Myocyte (in vitro differentiated cells): ENCODE measurements at places on chromosomes 12 and 14.
A peak's percentile ranks its signal among the peaks of the same experiment; 100 is the strongest.

DNA sequence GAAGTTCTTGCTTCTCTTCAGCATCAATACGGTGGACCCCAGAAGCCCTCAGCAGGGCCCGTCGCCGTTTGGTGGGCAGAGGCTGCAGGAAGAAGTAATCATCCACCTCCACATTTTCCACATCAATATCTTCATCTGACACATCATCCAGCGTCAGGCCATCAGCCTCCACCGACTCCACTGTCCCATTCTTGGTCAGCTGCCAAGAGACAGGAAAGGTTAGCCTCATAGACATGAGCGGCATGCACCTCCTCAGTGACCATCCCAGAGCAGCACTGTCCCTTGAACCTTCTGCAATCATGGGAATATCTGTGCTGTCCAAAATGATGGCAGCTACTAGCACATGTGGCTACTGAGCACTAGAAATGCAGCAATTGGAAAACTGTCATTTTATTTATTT lies 15.6 kb downstream of the CSRNP2 start:
- DNase-seq: no peak

GRCh38 chr14:23457587-23458445 lies 11.7 kb upstream of the NGDN start:
- no peak for DNase-seq

DNA sequence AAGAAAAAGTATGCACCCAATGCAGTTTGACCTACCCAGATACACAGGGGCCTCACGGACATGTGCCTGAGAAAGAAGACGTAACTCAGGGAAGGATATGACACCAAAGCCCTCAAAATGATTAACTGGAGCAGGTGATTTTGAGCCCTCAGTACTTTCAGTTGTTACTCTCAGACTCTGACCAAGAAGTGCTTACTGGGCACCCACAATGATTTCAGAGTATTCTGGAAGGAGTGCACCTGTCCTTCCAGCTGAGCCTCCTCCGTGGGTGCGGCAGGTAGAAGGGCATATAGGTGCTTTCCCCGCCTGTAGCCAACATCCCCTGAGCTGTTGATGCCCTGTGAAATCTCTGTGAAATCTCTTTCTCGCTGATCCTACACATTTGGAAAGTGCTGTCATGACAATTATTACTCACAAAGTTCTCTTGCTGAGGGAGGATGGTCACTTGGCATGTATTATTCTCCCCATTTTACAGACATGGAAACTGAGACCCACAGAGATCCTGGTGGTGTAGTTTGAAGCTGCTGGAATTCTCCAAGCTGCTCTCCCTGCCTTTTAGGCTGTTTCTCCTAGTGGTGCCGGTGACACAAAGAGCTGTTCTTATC lies 154.3 kb upstream of the CCND2 start:
- peak; percentile 70 for DNase-seq

GRCh38 chr14:32296366-32296765 lies 32.7 kb upstream of the AKAP6 start:
- DNase-seq: no peak

DNA sequence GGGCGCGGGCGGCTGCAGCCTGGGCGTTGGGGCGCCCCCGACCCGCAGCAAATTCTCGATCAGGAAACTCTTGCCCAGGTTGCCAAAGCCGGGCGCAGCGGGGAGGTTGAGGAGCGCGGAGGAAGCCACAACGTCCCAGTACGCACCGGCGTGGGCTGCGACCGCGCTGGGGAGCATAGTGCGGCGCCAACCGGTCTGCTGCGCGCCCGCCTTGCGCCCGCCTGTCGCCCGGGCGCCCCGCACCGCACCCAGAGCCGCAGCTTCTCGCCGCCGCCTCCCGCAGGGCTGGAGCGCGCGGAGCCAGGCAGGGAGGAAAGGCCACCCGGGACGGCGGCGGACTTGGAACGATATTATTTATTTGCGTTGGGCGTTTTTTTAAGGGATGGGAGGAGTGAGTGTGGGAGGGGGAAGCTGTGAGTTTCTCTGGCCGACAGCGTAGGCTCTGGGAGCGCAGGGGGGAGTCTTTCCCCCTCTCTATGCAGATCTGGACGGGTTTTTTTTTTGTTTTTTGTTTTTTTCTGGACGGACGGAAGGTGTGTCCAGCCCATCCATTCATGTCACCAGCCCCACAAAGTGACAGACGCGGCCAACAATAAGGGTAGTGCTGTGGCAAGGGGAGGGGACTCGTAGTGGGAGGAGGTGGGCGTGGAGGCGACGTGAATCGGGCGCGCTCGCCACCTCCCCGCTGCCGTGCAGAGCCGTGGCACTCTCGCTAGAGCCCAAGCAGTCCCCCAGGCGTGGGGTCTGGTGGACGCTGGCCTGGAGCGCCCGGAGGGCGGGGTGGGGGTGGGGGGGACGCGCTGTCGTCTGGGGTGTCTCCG lies at the start of gene DBX2:
Gene DBX2, minus strand, starts transcription at position 349 of the 821 bp plus-strand sequence. Its CDS starts 172 bp downstream, at position 177.
- DNase-seq: no peak

GRCh38 chr14:70354204-70354603 lies 5.3 kb downstream of the COX16 start:
- no peak for DNase-seq

- peak; percentile 8 for DNase-seq
These were observed 162.1 kb downstream of the ADCK1 start for GRCh38 chr14:77961847-77962580.

- DNase-seq: no peak
These were observed 583 bp downstream of the FAM186B start for GRCh38 chr12:49604856-49605255.

- no peak for DNase-seq
These were observed 1.6 kb downstream of the ANKRD33 start for GRCh38 chr12:51889216-51890132.

- peak; percentile 74 for DNase-seq
These were observed 52.6 kb downstream of the IFT81 start for GRCh38 chr12:110176745-110177144.

DNA sequence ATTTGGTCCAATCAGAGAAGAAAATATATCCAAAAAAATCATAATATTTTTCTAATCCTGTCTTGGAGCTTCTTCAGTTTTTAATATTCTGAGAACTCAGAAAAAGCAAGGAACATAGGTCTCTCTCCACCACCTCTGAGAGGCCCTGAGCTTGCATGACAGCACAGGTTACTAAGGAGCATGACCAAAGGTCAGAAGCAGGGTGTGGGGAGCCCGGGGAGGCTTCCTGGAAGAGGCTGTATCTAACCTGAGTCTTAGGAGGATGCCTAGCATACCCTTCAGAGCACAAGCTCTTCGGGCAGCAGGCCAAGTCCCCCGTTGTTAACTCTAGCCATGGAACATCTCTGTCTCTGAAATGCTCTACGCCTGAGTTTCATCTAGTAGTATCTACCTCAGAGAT lies 15.7 kb upstream of the STON2 start:
- no peak for DNase-seq

- DNase-seq: peak; percentile 6
These were observed 226.4 kb upstream of the CAND1 start for GRCh38 chr12:67042697-67043131.

- no peak for DNase-seq
These were observed 618.4 kb downstream of the SLC6A15 start for GRCh38 chr12:84294246-84294645.

DNA sequence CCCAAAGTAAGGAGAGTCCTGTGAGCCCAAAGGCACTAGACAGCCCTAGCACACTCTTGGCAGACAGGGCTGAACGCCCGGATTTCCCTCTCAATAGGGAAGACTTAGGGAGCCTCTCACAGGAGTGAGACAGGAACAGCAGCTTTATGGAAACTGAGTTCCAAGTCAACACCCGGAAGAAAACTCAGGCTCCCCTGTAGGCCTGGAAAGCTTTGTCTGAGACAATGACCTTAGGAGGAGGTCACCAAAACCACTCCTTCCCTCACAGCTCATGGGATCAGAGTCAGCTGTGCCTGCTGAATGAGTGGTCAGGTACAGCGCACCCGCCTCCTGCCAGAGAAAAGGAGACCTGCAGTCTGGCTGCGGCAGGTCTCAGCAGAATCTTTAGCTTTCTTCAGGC lies 229.5 kb downstream of the CACNA1C start:
- DNase-seq: no peak

DNA sequence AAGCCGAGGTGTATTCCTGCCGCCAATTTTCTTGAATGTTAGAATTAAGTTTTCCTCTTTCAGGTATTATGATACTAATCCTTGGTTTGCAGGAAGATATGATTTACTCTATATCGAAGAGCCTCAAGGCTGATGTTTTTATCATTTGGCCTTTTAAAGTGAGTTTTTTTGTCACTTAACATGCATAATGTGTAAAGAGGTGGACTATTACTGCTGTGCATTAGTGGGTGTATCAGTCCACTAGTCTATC lies 11.1 kb upstream of the TMPO start:
- no peak for DNase-seq

DNA sequence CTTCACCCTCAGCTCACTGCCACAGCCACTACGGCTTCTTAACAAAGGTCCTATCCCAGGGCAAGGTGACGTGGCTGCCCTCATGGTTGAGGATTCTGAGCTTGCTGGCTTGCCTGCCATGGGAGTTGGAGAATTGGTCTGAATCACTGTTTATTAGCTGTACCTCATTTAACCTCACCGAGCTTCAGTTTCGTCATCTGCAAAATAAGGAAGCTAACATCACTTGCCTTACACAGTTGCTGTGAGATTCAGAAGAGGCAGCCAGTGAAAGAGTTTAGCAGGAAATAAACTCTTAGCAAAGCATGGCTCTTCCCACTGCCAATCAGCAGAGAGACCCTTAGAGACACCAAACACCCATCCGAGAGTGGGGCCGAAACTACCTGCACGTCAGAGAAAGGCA lies 90.1 kb upstream of the KCNA1 start:
- DNase-seq: peak; percentile 18

GRCh38 chr12:120774169-120774916 lies 48.7 kb downstream of the ACADS start:
- peak; percentile 23 for DNase-seq

DNA sequence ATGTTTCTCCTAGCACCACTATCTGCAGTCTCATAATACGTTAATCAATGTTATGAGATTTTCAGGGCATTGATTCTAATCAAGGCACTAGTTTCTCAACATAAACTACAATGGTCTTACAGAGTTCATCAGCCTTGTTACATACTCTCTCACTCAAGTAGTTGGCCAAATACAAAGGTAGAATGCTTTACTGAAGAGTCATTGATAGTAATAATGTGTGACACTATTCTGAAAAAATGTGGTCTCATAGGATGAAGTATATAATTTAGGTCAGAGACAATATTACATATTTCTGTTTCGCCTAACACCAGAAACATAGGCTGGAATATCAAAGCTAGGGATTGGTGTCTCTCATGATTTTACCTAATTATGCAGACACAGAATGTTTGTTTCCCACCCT lies 35.2 kb upstream of the MDGA2 start:
- no peak for DNase-seq

- no peak for DNase-seq
These were observed 1136.7 kb downstream of the TMEM121 start for GRCh38 chr14:106662936-106663550.

DNA sequence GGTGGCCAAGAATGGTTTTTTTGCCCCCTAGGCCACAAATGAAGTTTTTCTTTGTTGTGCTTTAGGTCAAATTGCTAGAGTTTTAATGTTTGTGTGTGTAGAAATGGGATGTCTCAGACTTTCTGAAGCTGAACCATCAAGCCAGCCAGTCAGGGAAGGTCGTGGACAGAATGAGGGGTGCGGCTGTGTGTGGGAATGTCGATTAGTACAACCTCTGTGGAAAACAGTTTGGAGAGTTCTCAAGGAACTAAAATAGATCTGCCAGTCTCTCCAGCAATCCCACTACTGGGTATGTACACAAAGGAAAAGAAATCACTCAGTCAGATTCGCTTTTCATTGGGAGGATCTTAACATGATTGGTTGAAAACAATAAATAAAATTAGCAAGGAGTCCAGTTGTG lies 44.5 kb downstream of the ACACB start:
- DNase-seq: no peak

DNA sequence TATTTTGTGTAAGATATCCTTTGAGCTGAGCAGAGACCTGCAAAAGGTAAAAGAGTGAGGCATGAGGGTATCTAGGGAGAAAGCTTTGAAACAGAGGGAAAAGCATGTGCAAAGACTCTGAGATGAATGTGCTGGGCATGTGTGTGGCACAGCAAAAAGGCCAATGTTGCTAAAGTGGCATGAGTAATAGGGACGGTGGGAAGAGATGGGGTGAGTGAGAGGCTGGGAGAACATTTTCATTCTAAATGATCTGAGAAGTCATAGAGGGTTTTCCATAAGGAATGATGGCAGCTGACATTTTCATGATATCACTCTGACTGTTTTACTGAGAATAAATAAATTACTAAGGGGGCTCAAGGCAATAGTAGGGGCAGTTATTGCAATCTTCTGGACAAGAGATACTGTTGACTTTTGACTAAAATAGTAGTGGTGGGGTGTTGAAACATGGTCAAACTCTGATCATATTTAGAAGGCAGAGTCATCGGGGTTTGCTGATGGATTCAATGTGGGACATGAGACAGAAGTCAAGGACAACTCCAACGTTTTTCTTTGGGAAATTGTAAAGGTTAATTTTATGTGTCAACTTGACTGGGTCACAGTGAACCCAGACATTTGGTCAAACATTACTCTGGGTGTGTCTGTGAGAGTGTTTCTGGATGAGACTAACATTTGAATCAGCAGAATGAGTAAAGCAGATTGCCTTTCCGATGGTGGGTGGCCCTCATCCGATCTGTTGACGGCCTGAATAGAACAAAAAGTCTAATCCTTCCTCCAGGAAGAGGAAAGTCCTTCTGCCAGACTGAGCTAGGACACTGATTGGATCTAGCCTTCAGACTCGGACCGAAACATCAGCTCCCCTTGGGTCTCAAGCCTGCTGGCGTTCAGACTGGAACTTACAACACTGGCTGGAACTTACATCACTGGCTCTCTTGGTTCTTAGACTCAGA lies 193.9 kb upstream of the PLXNC1 start:
- peak; percentile 19 for DNase-seq

- DNase-seq: peak; percentile 78
These were observed 1.8 kb downstream of the CKB start for GRCh38 chr14:103520657-103521437.

GRCh38 chr12:39499296-39499695 lies 56.4 kb upstream of the KIF21A start:
- no peak for DNase-seq

DNA sequence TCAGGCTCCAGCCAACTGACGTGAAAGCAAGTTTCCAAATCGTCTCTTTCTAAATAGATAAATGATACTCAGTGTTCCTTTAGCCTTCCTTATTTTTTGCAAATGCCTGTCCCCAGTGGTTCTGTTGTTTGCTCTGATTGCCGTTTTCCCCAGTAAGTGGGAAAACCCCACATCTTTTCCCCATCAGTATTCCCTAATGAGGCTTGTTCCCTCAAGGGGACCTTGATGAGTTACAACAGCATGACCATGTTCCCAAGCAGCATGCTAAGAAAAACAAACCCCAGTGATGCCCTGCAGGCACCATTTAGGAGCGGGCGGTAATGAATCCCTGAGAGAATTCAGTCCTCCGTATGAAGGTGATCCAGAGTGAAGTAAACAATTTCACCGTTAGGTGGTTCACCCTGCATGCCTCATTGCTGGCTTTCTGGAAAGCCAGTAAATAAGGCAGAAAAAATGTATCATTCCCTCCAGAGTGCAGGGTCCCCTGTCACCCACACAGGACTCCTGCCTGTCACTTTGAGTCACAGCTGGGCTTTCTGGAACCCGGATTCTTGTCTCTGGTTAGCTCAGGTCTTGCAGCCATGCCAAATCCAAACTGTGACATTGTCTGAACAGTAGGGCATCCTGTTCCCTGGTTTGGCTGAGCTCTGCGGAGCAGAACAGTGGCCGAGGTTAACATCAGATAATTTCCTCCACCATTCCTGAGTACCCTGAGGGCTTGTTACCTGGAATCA lies 222.6 kb downstream of the RGS6 start:
- DNase-seq: no peak

- peak; percentile 78 for DNase-seq
These were observed at the start of gene BCL11B for GRCh38 chr14:99271951-99272631. Gene BCL11B (minus strand): TSS chr14:99272197. CDS start chr14:99271218, 979 bp downstream.

- DNase-seq: no peak
These were observed 13.5 kb downstream of the AMN1 start for GRCh38 chr12:31715283-31715825.
